ENCODE measurements at places on chromosomes 12 and 14.

- no peak for DNase-seq
Measured at GRCh38 chr14:77113644-77114043, 15.6 kb downstream of the CIPC start.

GRCh38 chr14:102591372-102591943 lies 991 bp upstream of the RCOR1 start:
- DNase-seq = peak; percentile 32

GRCh38 chr12:42802785-42803189 lies 213.2 kb upstream of the PRICKLE1 start:
- no peak for DNase-seq

DNA sequence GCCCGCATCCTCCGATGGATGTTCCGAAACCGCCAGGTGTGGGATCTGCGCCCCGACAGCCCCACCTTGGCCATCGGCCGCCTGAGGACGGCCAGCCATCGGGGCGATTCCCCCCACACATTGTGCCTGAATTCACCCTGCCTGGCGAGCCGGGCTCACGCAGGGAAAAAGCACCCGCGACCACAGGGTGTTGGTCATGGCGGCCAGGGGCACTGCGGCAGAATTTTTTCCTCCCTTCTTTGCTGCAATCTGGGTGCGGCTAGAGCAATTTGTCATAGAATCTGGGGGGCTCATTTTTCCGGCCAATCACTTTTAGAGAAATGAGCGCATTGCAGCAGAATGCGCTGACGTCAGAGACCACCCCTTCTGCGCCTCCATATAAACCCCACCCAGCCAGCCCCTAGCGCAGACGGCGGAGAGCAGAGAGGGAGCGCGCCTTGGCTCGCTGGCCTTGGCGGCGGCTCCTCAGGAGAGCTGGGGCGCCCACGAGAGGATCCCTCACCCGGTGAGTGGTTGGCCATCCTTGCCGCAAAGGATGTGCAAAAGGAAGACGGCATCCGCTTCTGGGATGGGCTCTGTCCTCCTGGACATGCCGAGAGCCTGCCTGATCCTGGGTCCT lies at the start of gene MEG3:
TSS of gene MEG3 (plus strand) at position 406 of the 619 bp plus-strand sequence.
- no peak for DNase-seq

DNA sequence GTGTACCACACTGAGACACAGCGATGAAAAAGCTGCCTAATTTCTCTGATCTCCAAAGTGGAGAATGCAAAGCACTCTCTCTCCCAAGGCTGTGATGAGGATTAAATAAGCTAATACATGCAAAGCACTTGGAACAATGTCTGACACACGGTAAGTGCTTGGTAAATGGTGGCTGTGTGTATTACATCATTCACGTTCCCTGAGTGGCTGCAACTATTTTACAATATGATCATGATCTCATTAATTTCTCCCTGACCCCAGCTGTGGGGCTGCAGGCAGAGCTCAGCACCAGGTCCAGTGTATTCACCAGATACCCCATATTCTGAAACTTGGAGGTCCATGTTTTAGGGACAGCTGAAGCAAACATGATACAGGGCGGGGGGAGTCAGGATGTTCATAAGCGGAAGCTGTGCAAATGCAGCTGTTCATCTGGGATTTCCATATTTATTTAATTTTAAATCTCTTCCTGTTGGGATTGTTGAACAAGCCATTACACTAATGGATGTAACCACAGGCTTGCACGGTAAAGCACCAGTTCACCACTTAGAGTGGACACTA lies 106.4 kb downstream of the CCDC60 start:
- no peak for DNase-seq

GRCh38 chr12:91885851-91886731 lies 259.6 kb downstream of the BTG1 start:
- DNase-seq = no peak

Measured in NCI-H524 (cell line).